Myometrial cell (primary cell): ENCODE measurements at places on chromosomes 12 and 14. TPM values are rescaled to one million over a fixed set of nuclear protein-coding genes. Genes with fewer than 3 reads are reported as not detected.

LTB4R2 gene
- 0.18 and 1.4 TPM in 2 replicates for total RNA-seq

LMO3 gene
- 0.58 and 0.71 TPM in 2 replicates for total RNA-seq

PRH2 gene
- not detected in 2 replicates for total RNA-seq

RASAL1 gene
- total RNA-seq, result not detected in 2 replicates

GPD1 gene
- total RNA-seq, result 0.18 TPM in 1 of 2 replicates, not detected in the other

MAX gene
- total RNA-seq, result 27.7 and 31.2 TPM in 2 replicates

STAC3 gene
- 0.18 TPM in 1 of 2 replicates, not detected in the other for total RNA-seq
